ACHN (cell line): ENCODE measurements at places on chromosomes 2 and 18.

- no peak for DNase-seq
Observed at GRCh38 chr2:100200985-100201384, 58.6 kb upstream of the AFF3 start.

- no peak for DNase-seq
Observed at GRCh38 chr2:36379710-36380448, 24.3 kb downstream of the CRIM1 start.

DNA sequence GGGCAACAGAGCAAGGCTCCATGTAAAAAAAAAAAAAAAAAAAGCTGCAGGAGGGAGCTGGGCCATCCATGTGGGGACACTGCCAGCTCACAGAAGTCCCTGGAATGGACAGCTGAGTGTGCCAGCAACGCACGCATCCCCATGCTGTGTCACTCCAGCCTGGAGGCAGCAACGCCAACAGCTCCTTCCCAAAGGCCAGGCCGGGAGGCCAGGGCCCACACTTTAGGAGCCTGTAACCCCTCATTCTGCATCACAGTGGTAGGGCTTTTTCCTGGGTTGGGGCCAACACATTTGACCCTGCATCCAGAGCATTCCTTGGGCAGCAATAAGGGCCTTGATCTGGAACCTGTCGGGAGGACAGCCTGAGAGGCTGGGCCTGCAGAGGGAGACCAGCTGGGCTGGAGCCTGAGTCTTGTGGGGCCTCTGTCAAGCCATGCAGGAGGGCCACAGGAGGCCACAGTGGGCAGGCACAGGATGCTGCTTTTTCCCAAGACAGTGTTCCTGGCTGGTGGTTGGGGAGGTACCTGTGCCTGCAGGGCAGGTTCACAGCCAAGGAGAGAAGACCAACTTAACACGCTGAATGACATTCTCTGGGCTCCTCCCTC, 16.8 kb upstream of the KCNK3 start:
- DNase-seq: no peak

DNA sequence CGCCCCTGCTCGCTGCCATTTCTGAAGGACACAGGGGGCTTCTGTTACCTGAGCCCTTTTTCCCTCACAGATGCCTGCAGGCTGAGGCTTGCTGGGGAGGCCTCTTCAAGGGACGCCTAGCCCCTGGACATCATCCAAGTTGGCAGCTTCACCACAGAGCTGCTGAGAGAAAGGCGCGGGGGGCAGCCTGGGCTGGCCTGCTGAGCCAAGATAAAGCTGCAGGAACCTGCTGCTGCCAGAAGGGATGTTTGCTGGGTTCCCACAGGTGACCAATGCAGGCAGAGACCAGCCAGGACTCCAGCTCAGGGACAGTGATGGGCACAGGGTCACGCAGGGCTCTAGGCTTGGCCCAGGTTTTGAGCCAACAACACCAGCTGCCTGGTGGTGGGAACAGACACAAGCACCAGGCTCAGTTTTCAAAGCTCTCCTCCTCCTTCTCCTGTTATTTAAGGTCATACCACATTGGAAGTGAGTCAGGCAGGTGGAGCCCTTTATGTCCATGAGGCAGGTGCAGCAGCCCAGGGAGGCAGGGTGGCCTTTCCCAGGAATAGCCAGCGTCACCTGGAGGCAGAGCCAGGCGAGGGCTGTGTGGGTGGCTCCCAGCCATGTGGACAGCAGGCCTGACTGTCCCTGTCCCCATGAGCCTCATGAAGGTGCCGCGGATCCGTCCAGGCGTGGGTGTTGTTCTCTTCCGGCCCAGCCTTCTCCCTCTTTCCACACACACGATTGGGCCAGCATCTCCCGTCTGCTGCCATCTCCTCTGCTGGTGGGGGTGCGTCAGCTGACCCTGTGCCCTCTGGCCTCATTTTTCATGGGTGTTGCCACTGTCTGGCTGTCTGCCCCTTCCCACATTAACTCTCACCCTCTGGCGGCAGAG, 515.5 kb upstream of the MYT1L start:
- no peak for DNase-seq

DNA sequence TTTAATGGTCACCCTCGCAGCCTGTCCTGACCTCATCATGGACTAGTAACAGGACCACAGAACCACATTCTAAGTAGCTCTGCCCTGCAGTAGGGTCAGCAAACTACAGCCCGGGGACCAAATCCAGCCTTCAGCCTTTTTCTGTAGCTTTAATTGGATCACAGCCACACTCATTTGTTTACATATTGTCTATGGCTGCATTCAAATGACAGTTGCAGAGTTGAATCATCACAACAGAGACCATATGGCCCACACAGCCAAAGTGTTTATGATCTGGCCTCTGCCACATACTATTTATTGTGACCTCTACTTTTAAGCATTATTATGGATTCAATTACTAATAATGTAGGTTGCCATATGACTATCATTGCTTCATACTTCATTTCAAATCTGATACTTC, 47.7 kb downstream of the MAP3K19 start:
- no peak for DNase-seq

GRCh38 chr2:212097001-212097400, 441.6 kb downstream of the ERBB4 start:
- no peak for DNase-seq

DNA sequence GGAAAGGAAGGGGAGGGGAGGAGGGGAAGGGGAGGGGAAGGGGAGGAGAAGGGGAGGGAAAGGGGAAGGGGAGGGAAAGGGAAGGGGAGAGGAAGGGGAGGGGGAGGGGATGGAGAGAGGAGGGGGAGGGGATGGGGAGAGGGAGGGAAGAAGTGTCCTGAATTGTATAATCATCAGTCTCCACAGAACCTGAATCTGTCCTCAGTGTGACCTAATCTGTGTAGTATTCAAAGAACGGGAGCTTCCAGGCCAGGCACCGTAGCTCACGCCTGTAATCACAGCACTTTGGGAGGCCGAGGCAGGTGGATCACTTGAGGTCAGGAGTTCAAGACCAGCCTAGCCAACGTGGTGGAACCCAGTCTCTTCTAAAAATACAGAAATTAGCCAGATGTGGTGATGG, 41.1 kb upstream of the CCDC150 start:
- no peak for DNase-seq

- DNase-seq: no peak
Observed at GRCh38 chr2:151024696-151025251, 236.9 kb downstream of the RBM43 start.

DNA sequence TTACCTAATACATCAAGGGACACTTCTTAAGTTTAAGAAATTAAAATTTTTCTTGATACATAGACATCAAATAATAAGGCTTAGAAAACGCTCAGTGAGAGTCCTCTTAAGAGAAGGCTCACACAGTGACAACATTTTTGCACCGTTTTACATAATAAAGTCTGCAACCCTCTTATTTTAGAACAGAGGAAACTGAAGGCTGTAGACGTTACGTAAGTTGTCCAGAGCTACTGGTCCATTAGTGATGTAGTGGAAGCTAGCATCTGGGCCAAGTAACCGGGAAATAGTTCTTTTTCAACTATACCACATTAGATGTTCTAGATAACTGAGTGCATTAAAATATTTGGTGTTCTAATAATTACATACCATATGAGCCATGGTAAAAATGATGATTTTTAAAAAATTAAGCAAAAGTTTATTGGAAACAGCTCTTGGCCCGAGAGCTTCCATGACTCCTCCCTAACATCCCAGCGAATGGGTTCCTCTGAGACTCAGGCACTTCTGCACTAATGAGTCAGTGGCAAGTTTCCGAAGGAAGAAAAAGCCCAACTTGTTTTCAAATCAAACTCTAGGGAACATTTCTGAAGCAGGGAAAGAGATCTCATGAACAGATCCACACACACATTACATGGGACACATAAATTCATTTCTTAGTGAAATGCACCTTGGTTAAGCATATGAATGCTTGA, 232.6 kb upstream of the PXDN start:
- DNase-seq: no peak

DNA sequence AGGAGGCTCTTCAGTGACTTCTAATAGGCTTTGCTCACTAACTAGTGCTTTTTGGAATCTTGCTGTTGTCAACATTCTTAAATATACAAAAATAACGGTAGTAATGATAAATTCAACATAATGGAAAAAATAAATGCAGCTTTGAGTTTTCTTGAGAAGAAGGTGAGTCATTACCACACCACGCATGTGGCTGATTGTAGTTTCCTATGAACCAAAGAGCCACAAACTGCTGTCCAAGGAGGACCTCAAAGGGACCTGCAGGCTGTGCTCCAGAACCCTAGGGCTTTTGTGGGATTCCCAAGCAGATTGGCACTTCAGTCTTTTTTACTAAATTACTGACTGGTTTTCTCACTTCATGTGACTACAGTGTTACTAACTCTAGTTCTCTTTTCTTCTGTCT, 66.7 kb downstream of the TPGS2 start:
- no peak for DNase-seq

DNA sequence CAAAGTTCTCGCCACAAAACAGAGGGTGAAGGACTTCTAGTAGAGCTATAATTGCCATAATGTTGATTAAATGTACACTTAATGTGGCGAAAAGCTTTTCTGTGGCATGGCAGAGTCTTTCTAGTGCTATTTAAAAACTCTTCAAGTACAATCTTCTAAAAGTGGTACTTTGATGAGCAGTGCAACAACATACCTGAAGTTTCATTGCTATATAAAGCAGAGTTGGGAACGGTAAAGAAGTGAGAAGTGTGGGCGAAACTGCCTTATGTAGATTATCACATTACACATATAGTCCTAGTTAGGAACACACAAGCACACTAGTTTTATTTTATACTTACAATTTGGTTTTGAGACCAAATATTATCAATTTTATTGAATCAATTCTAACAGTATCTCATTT, 49.5 kb downstream of the FIGN start:
- DNase-seq: no peak

DNA sequence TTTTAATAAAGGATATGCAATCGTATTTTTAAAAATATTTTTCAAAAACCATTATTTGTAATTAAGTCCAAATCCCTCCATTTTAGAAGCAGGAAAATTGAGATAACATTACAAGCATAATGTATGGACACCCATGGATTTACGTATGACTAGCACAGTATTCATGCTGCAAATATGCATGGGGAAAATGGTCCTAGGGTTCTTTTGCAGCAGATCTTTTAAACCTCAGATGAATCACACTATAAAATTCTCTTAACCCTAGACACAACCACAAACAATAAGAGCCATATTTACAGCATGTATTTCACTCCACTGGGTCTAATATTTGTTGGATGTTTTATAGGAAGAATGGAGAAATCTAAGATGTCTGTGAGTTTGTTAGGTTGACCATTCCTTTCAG, 453.4 kb downstream of the TGIF1 start:
- DNase-seq: no peak

DNA sequence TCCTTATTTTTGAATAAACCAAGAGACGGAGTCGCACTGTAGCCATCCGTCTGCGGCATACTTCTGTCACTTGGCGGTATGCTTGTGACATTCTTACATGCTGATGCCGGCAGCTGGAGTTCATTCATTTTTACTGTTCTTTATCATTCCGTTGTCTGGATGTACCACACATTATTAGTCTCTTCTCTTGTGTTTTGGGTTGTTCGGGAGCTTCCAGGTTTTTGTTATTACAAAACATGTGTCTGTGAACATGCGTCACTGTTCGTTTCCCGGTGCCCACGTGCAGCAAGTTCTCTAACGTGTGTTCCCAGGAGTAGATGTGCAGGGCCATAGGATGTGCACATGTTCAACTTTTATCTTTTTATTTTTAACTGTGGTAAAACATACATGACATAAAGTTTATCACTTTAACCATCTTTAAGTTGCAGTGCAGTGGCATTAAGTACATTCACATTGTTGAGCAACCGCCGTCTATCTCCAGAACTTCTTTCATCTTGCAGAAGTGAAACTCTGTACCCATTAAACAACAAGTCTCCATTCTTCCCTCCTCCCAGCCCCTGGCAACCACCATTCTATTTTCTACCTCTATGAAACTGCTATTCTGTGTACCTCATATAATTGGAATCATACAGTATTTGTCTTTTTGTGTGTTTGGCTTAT, 40.1 kb downstream of the MTCL1 start:
- DNase-seq: no peak

GRCh38 chr2:58633613-58634365, 392.7 kb upstream of the FANCL start:
- peak; percentile 64 for DNase-seq

DNA sequence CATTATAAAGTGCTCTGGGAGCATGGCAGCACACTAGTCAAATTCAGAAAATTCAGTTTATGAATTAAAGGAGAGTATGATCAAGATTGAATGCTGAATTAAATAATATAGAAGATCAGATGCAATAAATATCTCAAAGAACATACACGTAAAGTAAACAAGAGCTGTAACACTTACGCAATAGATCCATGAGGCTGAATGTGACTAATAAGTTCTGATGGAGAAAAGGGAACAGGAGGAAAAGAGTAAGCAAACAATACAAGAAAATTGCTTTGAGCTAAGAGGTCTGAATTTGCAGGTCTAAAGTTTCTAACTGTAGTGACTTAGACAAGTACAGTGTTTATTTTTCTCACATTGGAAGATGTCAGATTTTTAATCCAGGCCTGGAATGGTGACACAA, 646.7 kb upstream of the ZNF804A start:
- DNase-seq: no peak

DNA sequence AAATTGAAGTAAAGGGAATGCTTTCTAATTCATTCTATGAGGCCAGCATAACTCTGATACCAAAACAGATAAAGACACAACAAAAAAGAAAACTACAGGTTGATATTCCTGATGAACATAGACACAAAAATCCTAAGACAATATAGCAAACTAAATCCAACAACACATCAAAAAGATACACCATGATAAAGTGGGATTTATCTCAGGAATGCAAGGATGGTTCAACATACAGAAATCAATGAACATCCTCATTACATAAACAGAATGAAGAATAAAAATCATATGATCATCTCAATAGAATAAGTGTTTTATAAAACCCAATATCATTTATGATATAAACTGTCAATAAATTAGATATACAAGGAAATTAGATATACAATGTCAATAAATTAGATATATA, 65.7 kb downstream of the ZSWIM2 start:
- no peak for DNase-seq

- DNase-seq: no peak
Observed at GRCh38 chr2:107737756-107738155, 88.9 kb upstream of the RGPD4 start.

GRCh38 chr2:144988591-144988990, 468.7 kb upstream of the ZEB2 start:
- DNase-seq: no peak

DNA sequence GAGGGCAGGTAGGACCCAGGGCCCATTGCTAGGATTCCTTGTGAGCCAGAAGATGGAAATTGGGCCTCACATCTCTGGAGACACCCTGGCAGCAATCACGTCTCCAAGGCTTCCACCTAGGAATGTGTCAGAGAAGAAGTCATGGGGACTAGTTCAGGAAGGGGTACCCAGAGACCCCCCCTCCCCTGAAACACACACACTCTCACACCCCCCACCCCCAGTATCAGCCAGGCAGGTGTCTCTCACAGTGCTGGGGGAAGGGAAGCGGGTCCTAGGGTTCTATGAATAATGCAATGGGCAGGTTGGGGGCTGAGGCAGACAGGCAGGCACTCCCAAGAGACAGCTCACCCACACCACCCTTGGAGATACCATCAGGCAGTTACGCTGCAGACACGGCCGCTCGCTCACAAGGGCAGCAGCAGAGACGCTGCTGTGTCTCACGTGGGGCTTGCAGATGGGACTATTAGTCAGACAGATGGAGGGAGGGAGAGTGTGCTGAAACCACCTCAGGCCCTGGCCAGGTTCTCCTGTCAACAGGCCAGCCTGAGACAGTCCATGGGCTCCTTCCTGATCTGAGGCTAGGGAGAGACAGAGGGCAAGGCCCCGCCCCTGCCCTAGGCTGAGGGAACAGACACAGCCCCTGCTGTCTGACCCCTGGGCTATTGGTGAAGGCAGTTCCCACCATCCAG, 134.6 kb downstream of the CYP26B1 start:
- DNase-seq: no peak
